ENCODE measurements at places on chromosomes 2 and 18.
A peak's percentile ranks its signal among the peaks of the same experiment; 100 is the strongest.

DNA sequence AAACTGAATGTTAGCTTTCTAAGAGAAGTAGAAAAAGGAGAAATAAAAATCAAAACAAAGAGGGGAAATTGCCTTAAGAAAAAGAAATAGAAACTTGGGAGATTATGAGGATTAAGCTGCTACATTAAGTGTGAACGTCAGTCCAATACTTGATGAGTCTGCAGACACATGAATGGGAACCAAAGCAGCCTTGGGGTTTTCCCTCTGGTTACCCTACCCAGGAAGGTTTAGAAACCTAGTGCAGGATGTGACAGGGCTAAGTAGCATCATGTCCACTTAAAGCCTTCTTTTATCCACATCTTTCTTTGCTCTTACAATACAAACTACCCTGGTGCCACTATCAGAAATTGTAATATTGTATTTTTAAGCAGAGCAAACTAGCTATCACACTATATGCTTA is 22.3 kb downstream of the SLC35F5 start:
- DNase-seq: no peak

GRCh38 chr2:42067521-42067920 is 19.7 kb downstream of the PKDCC start:
- no peak for DNase-seq

DNA sequence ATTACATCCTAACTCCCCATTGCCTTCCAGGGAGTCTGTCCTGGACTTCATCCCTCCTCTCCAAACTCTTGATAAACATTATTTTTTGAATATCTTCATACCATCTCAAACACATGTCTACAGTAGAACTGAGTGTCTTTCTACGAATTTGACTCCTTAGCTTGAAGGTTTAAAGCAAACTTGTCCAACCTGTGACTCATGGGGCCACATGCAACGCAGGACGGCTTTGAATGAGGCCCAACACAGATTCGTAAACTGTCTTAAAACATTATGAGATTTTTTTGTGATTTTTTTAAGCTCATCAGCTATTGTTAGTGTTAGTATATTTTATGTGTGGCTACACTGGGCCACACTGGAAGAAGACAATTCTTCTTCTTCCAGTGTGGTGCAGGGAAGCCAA is 98.1 kb downstream of the PARD3B start:
- no peak for DNase-seq

DNA sequence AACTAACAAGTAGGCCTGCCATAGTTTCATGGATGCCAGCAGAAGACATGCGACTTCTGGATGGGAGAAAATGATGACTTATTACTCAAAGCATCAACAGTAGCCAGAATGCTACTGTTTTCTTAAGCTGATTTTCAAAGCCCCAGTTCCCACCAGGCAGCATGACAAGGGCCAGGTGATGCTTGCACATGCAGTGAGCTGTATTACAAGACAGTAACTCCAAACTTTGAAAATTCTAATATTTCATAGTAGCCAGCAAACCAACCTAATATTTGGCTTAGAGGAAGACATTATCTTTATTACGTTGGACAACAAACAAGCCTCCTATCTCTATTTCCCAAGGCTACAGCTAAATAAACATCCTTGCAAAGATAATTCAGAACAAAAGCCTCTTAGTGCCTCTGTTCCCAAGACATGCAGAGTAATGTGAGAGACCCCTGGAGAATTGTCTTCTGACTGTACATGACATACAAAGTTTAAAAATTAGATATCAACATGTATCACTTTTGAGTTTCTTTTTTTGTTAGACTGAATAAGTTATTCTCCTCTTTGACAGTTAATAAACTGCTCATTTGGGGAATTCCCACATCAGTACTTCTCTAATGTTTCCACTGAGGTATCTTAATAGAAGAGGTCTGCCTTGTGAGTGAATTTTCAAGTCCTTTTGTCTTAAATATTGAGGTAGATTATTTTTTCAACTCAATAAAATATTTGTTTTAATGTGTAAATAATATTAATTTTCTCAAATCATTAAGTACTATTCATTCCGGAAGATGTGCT is 367.6 kb upstream of the CWC22 start:
- DNase-seq: no peak

DNA sequence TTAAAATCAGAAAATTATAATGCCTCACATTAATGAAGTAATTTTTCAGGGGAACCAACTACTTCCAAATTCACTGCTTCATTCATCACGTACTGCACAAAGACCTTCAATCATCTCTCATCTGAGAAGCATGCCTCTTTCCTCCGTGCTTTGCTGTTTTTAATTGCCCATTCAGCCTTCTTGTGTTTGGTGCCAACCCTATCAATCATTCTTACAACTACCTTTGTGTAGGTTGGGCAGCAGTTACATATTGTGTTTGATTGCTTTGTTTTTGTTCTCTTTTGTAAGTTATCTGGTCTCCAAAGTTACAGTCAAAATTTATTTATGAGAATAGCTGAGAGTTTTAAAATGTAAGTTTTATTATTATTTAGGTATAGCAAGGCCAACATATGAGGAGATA is 549.0 kb upstream of the SLC8A1 start:
- DNase-seq: no peak

DNA sequence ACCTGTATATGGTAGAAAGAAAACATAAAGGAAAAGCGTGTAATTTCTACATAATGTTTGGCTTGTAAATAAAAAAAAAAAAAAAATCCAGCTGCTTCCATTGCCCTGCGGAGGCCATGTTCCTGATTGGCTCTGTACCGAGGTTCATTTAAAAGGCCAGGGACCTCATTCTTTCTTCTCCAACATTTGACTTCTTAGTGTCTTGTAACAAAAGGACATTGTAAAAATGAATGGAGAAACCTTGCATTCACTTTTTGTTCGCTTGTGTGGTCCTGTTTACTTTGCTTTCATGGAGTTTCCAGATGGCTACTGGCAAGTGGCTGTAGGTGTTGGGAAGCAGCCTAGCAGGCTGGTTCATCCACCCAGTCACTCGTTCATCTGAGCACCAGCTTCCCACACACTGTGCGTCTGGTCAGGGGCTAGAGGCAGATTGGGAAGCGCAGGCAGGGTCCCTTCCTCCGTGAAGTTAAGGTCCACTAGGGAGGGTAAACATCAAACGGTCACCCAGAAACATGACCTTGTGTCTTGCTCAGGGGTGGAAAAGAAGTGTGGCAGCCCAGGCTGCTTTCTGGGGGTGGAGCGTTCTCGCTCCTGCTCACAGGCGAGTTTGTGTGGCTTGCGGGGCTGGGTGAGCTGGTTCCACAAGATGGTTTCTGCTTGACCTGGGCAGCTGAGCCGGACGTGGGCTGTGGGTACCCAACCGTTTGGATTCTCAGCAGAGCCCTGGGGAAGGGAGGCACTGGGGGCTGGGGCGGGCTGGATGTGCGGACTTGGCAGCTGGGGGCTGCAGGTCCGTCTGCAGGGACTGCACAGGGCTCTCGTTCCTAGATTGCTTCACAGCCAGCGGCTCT is 260.7 kb downstream of the AGAP1 start:
- DNase-seq: no peak

DNA sequence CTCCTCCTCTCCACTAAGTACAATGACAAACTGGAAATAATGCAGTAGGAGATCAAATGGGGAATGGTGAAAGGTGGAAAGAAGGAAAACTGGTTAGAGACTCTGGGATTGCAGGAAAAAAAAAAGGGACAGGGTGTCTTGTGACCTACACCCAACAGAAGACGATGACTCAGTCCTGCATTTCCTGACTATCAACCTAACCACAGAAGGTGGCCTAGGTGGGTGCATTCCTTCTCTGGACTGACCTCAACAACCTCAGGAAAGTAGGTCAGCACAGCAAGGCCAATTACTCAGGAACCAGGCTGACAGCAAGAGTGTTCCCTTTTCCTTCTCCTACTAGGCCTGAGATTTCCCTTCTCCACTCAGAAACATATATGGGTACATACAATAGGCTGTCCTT is 1386.4 kb upstream of the ZEB2 start:
- no peak for DNase-seq

GRCh38 chr18:49728542-49728941 is 84.8 kb downstream of the ACAA2 start:
- peak; percentile 43 for DNase-seq

- DNase-seq: no peak
Measured at GRCh38 chr2:4765787-4766530, 926.2 kb upstream of the SOX11 start.

GRCh38 chr18:9140381-9140780 is 3.8 kb downstream of the ANKRD12 start:
- no peak for DNase-seq

DNA sequence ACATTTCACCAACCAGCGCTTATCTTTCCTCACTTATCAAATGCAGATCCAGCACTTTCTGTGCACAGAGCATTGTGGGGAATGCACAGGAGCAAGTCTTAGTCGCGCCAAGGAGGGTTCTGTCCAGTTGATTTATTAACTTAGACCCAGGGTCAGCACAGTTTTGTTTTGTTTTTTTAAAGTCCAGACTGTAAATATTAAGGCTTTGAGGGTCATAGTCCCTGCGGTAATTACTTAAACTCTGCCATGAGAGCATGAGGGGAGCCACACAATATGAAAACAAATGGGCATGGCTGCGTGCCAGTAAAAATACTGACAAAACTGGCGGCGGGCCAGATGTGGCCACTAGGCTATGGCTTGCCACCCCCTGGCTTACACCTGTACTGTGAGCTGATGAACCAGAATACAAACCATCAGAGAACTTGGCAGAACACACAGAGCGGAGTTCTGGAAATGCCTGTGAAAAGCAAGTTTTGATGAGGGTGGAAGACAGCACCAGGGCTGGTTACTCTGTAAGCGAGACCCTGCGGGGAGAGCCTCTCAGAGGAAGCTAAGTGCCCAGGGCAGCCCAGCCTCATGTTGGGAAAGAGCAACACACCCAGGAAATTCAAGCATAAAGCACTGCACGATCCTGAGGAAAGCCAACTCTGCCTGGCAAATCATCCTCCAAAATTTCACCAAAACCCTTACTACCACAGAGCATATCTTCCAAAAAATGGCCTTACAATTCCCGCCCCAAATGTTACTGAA is 43.6 kb downstream of the L3MBTL4 start:
- no peak for DNase-seq

GRCh38 chr2:233926806-233927205 is 9.6 kb downstream of the TRPM8 start:
- DNase-seq: no peak

DNA sequence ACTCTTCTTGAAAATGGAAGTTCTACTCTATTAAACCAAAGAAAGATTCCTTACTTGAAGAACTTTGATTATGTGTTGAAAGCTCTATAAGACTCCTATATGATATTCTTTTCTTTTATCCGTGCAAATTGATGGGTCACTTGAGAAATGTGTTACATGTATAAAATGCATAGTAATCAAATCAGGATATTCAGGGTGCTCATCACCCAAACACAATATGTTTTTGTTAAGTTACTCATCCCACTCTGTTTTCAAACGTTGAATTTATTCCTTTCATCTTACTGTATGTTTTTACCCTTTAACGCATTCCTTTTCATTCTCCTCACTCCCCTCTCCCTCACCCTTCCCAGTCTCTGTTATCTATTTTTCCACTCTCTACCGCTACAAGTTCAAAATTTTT is 305.5 kb upstream of the KYNU start:
- DNase-seq: no peak

DNA sequence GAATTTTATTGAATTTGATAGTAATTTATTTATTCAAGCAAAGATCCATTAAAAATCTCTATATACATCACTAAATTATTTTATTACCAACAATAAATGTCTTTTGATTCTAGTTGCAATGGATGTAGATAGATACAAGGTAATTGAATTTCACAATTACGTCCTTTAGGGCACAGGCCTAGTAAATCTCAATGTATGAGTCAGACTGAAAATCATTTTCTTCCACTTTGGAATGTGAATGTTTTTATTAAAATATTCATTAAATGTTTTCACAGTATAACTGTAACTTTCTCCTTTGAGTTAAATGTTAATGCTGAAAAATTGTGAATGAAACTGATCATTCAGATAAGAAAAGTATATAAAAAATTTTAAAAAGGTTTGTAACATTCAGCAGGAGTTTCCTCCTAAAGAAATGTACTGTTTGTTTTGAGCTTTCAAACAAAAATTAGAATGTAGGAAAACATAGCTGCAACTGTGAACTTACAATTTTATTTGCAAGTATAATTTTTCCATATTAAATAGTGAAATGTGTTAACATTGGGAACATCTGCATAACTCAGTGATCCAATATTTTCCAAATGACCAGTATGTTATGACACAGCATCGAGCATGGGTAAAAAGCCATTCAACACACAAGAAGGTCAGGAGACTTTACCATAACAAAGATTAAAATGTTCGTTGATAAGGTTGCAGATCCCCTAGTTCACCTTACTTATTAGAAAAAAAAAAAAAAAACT is 663.7 kb downstream of the METTL4 start:
- DNase-seq: no peak

DNA sequence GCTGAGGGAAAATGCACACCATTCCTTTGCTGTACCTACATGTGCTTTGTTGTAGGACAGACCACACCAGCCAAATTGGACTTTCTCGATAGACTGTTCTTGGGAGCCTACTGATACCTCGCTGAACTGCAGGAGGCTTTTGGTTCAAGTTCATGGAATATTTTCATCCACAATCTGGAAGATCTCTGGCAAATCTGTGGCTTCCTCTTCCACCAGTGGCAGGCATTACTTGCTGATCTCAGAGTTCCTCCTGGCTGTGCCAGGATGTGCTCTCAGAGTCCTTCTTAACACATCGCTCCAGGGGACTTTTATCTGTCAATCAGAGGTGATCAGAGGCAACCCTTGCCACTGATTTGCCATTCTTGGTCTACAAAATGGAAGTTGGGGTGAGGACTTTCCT is 87.7 kb downstream of the PTGR3 start:
- no peak for DNase-seq

DNA sequence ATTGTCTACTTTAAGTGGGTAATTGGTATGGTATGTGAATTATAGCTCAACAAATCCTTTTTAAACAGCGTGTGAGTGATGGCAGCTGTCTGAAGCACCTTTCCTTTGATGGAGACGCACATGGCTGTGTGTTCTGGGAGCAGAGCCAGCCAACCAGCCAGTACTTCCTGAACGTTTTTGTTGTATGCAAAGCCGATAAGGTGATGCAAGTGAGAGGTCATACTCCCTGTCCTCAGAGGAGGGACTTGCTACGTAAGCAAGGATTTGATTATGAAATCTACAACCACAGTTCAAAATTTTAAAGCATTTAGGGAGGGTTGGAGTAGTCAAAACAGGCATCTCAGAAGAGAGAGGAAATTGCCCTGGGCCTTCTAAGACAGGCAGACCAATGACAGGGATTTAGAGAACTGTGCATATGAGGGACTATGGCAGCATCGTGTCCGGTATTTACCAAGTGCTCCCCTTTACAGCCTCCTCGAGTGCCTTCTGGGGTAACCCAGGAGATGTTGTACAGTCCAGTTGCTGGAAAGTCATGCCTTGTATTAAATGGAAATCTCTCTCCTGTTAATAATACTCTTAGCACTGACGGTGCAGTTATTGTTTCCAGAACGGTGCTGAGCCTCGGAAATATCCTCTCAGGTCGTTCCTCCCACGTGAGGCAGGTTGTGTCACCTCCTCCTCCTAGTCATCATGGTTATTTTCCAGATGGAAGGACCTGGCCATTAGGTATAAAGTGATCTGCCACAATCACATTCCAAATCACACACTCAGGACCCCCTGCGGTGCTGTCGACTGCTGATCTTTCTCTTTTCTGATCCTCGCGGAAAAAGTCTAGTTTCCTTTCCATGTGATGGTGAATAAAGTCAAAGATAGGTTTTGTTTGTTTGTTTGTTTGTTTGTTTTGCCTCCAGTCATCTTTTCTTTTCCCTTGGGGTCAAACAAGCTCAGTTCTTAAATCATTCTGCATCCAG is 28.4 kb downstream of the ARHGEF4 start:
- DNase-seq: peak; percentile 19

GRCh38 chr2:56515399-56515798 is 331.6 kb downstream of the CCDC85A start:
- no peak for DNase-seq
